ENCODE measurements at places on chromosomes 12 and 14.

DNA sequence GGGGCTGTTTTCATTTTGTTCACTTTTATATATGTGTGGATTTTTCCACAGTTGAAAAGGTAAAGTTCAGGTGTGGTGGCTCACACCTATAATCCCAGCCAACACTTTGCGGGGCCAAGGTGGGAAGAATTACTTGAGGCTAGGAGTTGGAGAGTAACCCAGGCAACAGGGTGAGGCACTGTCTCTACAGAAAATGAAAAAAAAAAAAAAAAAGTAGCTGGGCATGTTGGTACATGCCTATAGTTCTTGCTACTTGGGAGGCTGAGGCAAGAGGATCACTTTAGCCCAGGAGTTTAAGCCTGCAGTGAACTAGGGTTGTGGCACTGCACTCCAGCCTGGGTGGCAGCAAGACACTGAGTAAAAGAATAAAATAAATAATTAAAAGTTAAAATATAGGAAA lies 326.5 kb downstream of the NAV3 start:
- DNase-seq = no peak

DNA sequence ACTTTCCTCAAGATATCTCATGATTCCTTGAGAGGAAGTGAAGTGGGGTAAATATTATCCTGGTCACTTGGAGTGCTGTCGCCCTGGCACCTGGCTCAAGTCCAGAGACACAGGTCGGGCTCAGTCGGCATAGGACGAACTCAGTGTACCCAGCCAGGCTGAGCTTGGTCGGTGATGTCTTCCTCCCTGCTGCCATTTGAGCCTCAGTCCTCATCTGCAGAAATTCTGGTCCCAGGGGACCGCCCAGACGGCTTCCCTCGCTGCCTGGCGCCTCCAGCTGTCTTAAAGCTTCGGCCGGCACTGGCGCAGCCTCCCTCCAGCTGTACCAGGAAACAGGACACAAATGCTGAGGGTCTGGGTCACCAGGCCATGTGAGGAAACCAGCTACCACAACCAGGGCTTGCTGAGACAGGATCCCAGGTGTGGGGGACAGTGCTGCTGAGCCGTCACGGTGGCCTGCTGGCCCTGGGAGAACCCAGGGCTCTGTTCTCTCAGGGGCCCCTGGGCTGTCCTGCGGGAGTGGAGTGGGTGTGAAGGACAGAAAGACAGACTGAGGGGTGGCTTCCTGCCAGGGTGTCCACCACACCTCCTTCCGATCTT lies 5.0 kb upstream of the KLC1 start:
- DNase-seq = no peak

DNA sequence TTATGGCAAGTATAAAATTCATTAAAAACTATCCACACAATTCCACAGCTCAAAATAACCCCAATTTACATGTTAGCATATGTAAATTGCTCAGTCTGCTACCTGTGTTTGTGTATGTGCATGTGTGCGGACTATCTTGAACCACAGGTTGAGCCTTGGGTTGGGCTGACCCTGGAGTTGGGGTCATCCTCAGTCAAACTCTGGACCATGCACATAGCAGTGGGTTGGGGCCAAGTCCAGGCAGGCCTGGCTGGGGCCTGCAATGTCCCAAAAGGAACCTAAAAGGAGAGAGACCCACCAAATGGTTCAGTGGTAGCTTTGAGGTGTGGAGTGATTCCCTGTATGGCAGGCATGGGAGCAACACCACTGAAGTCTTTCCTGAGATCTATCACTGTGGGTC lies 156.1 kb downstream of the FOXN3 start:
- no peak for DNase-seq

DNA sequence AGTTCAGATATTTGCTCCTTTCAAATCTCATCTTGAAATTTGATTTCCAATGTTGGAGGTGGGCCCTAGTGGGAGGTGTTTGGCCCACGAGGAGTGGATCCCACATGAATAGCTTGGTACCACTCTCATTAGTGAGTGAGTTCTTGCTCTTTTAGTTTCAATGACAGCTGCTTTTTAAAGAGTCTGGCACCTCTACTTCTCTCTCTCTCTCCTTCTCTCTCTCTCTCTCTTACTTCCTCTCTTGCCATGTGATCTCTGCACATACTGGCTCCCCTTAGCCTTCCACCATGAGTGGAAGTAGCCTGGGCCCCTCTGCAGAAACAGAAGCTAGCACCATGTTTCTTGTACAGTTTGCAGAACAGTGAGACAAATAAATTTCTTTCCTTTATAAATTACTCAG lies 25.1 kb downstream of the GPR65 start:
- no peak for DNase-seq

GRCh38 chr12:19546611-19547162 lies 107.4 kb downstream of the AEBP2 start:
- no peak for DNase-seq

- no peak for DNase-seq
Measured at GRCh38 chr14:72644038-72644437, 249.9 kb downstream of the DPF3 start.

DNA sequence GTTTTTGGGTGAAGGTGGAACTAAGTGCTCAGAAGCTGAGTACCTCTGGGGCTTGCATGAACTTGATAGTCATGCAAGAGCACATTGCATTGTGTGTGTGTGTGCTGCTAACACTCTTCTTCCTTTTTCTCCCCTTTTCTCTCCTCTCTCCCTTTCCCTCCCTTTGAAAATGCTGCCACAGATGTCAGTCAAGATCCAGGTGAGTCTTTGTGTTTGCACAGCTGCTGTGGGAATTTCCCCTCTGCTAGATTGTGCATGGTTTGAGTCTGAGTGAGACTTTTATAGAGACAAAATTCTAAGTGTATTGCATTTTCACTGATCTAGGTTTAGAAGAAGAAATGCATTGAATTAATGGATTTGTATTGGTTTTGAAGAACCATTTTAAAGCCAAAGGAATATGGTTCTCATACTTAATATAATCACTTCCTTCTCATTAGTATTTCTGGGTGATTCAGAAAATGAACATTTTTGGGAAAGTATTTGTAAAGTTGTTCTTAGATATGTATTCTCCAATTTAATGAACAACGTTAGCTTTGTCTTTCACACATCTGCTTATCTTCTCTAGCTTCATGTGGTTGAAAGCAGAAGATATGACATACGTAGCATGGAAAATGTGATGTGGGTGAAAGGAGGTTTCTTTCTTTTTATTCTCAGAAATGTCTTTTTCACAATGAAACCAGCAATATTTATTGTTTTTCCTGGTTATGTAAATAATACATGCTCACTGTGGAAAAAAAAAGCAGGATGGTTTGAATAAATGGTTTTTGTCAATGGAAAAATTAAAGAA lies 108.5 kb downstream of the NRXN3 start:
- no peak for DNase-seq

DNA sequence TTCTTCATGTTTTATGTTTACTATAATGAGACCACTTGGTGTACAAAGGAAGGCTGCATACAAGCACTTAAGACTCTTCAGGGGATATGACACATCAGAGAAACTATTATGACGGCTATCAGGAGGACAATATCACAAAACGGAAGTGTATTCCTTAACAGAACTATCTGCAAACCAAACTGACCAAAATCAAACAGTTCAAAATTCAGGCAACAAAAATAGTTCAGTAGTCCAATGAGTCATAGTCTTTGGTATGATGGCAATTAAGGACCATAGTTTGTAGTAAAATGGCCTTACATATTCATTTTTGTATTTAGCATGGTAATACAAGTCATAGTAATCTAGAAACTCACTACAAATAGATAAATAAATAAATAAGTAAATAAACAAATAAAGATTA lies 1638.7 kb upstream of the SEL1L start:
- no peak for DNase-seq

- no peak for DNase-seq
Measured at GRCh38 chr14:38039496-38039895, 168.2 kb upstream of the SSTR1 start.

DNA sequence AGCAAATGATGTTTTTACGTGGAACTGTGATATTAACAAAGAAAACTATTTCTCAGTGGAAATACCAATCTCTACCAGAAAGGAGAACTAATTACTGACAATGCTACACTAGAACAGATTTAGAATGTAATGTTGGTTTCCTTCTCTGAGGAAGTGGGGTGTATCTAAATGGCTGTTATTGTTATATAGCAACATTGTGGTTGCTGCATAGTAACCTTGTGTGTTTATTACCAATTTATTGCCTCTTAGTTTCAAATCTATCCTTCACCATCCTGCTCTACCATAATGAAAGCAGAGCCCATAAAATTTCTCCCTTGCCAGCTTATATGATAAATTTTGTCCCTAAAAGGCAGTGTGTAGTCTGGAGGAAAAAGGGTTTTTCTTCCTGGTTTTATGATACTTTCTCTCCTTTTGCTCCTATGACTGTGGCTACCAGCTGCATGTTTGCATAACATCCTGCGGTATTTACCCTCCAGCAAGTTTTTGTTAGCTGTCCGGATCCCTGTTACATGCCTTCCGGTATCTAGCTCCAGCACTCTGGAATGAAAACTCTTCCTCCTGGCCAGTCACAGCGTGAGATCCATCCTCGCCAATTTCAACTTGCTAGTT lies 5.7 kb upstream of the KLRK1 start:
- no peak for DNase-seq

DNA sequence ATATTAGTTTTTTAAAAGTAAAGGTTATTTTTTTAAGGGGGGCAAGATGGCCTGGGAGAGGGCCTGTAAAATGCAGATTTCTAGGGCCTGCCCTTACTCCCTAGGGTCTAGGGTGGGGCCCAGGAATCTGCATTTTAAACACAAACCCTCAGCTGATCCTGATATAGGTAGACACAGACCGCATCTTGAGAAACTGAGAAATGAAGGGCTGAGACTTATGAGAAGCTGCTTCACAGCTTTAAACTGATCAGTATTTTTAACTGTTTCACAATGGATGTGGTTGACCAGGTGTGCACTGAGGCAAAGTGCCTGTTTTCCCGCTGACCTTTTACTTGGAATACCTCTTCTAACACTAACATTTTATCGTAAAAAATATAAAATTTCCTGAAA lies 84.0 kb downstream of the CCDC88C start:
- DNase-seq = no peak

DNA sequence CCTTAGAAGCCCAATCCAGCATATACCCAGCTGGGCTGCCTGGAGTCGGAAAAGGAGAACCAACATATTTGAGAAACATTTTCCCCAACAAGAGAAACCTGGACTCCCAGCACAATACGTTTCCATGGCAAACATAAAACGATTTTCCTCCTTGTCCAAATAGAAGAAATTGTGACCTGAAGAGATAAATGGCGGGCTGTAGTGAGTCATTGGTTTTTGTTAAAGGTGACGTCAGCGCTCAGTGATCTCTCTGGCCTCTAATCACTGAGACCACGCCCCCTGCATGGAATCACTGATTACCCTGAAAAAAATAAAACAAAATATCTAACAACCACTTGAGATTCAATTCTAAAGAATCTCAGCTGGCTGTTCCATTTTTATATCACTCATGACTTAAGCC lies 6.0 kb downstream of the CCDC60 start:
- no peak for DNase-seq

DNA sequence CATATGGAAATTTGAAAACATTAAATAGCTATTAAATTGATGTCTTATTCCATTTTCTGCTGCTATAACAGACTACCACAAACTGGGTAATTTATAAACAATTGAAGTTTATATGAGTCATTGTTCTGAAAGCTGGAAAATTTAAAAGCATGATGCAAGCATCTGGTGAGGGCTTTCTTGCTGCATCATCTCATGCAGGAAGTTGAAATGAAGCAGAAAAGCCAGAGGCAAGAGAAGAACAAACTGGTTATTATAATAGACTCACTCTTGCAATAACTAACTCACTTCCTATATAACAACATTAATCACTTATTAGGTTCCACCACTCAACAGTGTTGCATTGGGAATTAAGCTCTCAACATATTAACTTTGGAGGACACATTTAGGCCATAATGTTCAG lies 1277.4 kb downstream of the LRFN5 start:
- no peak for DNase-seq

DNA sequence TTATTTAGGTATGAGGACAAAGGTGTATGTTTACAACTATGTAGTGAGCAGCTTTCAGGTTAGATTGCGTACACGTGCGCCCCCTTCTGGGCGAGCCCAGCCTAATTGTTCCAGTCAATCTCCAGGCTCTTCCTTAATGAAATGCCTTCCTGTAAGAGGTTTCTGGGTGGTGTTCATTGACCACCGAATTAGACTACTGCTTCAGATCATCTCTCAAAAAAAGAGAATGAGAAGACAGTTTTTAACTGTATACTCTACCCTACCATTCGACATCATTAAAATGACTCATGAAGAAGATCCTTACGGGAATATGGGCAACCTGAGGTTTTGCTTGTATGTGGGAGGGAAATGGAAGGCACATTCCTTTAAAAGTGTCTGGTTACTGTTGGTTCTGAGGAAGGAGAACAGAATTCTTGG lies 2.1 kb downstream of the LUM start:
- no peak for DNase-seq

DNA sequence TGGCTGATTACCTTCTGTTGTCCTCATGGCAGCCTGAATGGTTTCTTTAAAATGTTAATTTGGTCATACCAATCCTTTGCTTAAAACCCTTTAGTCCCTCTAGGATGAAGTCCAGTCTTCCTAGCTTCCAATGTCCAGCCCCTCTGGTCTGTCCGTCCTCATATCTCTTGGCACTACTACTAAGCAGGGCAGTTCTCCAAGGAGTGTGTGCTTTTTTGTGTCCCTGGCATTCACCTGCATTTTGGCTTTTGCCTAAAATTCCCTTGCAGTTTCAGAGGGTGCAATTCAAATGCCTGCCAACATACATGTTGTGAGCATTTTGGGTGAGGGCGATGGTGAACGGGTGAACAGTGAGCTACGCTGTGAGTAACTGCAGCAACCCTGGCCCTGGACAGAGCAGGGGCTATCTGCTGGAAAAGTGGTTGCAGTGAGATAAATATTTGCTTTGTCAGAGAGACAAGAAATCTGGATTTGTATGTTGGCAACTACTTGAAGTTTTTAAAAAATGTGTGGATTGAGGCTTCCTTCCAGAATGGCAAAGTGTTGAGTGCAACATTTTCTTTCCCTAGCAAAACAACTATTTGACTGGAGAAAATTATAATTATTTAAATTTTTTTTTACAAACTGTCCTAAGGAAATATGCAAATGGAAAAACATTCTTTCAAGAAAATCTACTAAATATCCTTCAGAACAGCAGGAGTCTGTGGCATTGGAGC lies 14.6 kb downstream of the GALNT8 start:
- DNase-seq = no peak

- DNase-seq = no peak
Measured at GRCh38 chr12:95548056-95548538, 3.2 kb downstream of the USP44 start.

GRCh38 chr12:7656121-7656520 lies 9.6 kb downstream of the APOBEC1 start:
- no peak for DNase-seq

GRCh38 chr12:76080729-76081415 lies 3.6 kb downstream of the NAP1L1 start:
- no peak for DNase-seq

GRCh38 chr12:50732591-50732990 lies 31.3 kb upstream of the ATF1 start:
- no peak for DNase-seq

Measured in stimulated activated CD8-positive, alpha-beta memory T cell treated with anti-CD3 and anti-CD28 coated beads, Interleukin-7, amount 100 ng/mL, for 1 hour (primary cell).